RWPE2 (cell line): ENCODE measurements at places on chromosomes 16 and 17.

GRCh38 chr16:46808997-46809396 is 22.0 kb downstream of the C16orf87 start:
- no peak for DNase-seq

GRCh38 chr17:6102615-6103014 is 32.4 kb downstream of the WSCD1 start:
- DNase-seq: no peak

DNA sequence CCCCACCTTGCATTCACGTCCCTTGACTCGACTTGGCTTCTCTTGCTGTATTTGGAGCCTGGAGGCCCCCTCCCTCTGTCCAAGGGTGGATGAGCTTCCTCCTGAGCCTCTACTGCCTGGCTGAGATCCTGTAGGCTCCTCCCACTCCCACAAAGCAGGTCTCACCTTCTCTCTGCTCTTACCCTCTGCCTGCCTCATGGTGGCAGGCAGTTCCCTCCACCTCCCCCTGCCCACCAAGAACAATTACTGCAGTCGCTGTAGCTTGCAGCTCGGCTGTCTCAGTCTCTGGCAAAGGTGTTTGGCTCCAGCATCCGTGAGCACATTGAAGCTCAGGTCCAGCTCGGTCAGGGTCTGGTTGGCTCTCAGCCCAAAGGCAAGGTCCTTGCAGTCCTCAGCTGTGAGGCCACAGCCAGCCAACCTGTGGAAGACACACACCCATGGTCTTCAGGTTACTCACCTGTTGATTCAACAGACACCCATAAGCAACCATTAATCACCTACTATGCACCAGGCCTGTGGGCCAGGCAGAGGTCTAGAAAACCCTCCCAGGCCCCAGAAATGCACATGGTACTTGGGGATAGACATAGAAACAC is 42.6 kb downstream of the NLRP1 start:
- DNase-seq: no peak

GRCh38 chr17:65785109-65785508 is 223.7 kb upstream of the AXIN2 start:
- no peak for DNase-seq

DNA sequence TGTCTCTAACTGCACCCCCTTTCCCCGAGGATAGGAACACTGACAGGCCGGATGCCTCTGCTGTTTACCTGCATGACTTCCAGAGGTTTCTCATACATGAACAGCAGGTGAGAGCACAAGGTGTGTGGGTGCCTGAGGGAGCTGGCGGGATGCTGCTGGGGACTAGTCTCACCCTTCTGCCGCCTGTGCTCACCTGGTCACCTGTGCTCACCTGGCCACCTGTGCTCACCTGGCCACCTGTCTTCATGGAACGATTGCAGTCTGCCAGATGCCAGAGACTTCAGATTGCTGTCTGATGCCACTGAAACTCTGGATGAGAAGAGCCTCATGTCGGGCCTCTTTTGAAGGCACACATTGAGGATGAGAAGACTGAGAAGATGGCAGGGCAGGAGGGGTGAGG is 104.1 kb downstream of the PLCG2 start:
- no peak for DNase-seq

- DNase-seq: no peak
Measured at GRCh38 chr17:58968426-58969061, 138.1 kb downstream of the TRIM37 start.

DNA sequence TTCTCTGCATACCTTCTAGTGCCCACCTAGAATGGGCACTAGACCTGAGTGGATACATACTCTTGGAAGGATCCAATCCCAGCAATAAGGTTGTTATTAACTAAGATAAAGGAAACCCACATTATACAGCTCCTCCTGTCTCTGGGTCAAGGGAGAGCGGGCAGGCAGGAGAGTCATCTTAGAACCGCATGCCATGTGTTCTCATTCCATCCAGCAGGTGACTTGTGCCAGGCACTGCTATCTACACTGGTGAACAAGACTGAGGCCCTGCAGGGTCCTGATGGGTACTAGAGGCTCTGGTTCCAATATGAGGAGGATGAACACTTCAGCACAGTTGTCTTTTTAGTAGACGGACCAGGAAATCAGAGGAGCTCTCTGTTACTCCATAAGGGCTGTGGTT is 5.9 kb upstream of the CD300H start:
- DNase-seq: no peak

DNA sequence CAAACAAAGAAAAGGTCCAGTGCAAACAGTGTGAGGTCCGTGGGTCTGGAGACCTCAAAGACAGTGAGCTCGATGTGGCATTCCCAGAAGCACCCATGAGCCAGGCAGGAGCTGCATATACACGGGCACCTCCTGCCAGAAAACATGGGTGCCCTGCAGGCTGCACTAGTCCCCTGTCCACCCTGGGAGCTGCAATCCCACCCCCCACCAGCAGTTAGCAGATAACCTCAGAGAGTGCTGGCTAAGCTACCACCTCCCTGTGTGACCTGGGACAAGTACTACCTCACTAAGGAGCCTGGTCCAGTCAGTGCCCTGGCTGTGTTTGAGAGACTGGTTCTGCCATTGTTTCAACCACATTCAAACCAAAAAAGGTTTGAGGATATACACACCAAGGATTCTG is 135.7 kb downstream of the ZNF423 start:
- no peak for DNase-seq

GRCh38 chr17:31696703-31697325 is 162.2 kb downstream of the COPRS start:
- no peak for DNase-seq

DNA sequence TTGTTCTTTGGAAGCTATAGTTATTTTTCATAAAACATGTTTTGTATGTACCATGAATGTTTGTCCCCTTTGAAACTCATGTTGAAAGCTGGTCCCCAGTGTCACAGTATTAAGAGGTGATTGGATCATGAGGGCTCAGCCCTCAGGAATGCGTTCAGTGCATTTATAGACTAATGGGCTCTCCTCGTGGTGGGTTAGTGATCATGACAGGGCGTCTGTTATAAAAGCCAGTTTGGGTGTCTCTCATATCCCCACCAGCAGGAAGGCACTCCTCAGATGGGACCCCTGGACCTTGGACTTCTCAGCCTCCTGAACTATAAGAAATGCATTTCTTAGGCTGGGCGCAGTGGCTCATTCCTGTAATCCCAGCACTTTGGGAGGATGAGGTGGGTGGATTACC is 10.4 kb downstream of the BANP start:
- DNase-seq: no peak

GRCh38 chr17:36092230-36092629 is 2.3 kb upstream of the CCL3 start:
- no peak for DNase-seq
